NCI-H1930 (cell line): ENCODE measurements at places on chromosomes 16 and 17.

- no peak for DNase-seq
Measured at GRCh38 chr16:12147681-12148080, 171.1 kb downstream of the SNX29 start.

DNA sequence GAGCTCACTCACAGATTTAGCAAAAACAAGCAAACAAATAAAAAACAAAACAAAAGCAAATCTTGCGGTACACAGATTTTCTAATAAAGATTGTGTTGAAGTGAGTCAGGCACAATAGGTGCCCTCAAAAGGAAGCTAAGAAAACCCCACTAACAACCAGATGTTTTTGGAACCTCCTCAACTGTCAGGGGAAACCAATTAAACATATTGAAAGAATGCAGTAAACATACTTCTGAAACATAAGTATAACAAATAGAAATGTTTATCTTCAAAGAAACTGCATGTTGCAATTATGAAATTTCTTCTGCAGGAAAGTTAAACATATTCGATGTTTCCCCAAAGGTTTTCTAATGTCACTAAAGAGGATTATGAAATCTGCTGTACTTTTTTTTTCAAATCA lies 110.5 kb upstream of the CORO6 start:
- no peak for DNase-seq

DNA sequence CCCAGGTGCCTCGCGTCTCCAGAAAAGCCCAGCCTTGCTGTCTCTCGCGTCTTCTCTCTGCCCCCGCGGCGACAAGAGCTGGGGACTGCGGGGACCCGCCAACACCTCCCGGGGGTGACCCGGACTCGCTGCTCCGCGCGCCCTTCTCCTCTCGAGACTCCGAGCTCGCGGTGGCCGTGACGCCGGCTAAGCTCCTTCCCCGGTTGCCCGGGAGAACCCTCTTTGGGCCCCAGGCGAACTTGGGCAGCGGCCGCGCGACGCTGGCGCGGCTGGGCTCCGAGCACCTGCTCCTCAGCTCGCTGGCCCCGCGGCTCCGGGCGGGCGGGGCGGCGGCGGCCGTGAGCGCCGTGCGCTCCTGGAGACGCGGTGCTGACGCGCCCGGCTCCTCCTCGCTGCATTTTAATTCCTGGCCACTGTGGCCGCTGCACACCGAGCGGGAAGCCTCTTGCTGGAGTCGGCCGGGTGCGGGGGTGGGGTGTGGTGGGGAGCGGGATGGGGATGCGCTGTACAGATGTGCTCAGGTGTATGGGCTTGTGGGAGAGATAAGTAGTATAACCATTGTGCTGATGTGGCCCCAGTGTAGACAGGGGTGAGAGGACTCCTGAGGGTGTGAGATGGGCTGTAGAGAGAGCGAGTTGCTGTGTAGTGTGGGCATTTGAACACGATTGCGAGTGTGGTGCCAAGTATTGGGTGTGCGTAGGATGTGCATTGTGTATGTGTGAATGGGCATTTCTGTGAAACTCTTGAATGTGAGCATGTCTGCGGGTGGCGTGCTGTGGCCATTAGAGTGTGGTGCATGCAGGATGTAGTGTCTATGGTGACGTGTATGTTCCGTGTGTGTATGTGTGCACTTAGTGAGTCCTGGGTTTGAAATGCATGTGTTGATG lies at the start of gene ASIC2:
Gene ASIC2 (minus strand): TSS at position 315 of the 887 bp plus-strand sequence.
- peak; percentile 21 for DNase-seq

- no peak for DNase-seq
Measured at GRCh38 chr16:3065742-3066439, 451 bp downstream of the IL32 start.
